ENCODE measurements at places on chromosomes 11 and 22. TPM values are rescaled to one million over a fixed set of nuclear protein-coding genes. Genes with fewer than 3 reads are reported as not detected.

- no peak for DNase-seq
These were observed 179.8 kb downstream of the NAV2 start for GRCh38 chr11:19892387-19892786.

Gene OR52I2
- not detected for total RNA-seq

- DNase-seq = no peak
These were observed 29.3 kb downstream of the SLN start for GRCh38 chr11:107682572-107682971.

GRCh38 chr22:24494167-24494527, 985 bp upstream of the UPB1 start:
- DNase-seq = no peak

GRCh38 chr22:50568626-50569025, 5.9 kb upstream of the SYCE3 start:
- no peak for DNase-seq

DNA sequence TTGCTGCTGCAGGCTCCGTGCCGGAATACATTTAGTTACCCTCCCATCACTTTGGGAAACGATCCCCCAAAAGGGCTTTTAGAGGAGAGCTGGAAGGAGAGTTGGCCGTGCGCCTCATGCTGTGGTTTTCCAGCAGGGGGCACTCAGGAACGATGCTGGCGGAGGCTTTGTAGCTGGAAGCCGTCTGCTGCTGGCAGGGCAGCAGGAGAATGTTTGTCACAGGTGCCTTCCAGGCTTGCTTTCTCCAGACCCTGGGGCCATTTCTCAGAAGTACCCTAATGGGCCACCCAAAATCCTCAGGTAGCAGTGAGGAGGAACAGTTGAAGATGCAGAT, 30.0 kb upstream of the CABP7 start:
- no peak for DNase-seq

DNA sequence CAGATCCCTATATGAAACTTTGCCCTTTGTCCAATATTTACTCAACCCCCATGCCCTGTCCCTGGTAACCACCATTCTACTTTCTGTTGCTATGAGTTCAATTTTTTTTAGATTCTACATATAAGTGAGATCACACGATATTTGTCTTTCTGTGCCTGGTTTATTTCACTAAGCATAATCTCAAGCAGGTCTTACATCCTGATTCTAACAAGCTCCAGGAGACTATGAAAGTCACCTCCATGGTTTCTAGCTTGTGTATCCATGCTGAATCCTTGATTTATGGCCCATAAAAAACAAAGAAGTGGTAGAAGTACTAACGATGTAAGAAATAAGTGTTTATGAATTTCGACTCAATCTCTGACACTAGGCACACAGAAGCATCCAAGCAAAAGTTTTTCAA, 68.0 kb downstream of the OR5AK2 start:
- DNase-seq = no peak

- no peak for DNase-seq
These were observed 37.3 kb downstream of the NUP50 start for GRCh38 chr22:45200860-45201511.

DNA sequence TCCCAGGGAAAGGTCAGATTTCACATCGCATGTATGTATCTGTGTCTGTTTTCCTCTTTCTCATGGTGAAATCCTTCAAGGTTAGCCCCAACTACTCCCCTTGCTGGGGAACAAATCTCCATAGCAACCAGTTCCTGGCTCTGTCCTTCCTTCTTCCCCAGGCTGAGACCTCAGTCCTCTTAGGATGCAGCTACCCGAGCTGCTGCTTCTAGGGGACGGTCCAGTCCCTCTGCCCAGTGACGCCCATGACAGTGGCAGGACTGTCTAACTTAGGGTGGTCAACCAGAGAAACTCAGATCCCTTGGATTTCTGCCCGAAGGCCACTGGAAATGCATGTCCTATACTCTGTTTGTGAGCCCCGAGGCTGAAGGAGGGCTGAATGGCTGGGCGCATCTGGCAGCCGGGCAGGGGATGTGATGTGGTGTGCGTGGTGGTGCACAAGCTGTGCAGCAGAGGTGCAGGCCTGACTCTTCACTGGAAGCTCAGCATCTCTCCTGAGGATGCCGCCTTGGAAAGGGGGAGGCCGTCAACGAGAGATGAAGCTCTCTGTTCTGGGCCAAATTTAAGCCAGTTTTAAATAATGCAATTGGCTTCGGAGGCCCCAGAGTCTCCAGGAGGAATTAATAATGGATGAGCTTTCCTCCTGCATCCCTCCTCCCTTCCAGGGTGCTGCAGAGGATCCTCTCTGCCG, 118.7 kb upstream of the B3GAT1 start:
- peak; percentile 64 for DNase-seq

DNA sequence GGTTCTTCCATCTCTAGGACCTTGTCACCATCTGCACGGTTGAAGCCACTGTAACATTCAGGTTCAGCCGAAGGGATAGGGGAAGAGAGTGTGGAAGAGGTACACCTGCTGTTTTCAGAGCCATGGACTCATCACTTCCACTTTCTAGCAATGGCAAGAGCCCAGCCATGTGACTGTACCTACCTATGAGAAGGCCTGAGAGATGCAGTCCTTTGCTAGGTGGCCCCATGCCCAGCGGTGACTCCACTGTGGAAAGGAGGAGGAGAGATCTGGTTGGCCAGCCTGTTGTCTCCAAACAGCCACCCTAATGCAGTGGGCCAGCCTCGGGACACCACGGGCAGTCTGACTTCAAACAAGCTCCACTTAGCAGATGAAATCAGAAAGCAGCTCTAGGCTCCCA, 16.0 kb downstream of the RASD2 start:
- DNase-seq = no peak

- no peak for DNase-seq
These were observed 2050.6 kb upstream of the RAG2 start for GRCh38 chr11:38648604-38649003.

Gene RANBP1
- 45.9 TPM for total RNA-seq

GRCh38 chr11:119509282-119509841, 86.4 kb upstream of the THY1 start:
- DNase-seq = no peak
